GM23248 (cell line): ENCODE measurements at places on chromosomes 2 and 18. TPM values are rescaled to one million over a fixed set of nuclear protein-coding genes. Genes with fewer than 3 reads are reported as not detected.
A peak's percentile ranks its signal among the peaks of the same experiment; 100 is the strongest.

Gene CTAGE1
- total RNA-seq, result 0.11 TPM in 1 of 2 replicates, not detected in the other

DNA sequence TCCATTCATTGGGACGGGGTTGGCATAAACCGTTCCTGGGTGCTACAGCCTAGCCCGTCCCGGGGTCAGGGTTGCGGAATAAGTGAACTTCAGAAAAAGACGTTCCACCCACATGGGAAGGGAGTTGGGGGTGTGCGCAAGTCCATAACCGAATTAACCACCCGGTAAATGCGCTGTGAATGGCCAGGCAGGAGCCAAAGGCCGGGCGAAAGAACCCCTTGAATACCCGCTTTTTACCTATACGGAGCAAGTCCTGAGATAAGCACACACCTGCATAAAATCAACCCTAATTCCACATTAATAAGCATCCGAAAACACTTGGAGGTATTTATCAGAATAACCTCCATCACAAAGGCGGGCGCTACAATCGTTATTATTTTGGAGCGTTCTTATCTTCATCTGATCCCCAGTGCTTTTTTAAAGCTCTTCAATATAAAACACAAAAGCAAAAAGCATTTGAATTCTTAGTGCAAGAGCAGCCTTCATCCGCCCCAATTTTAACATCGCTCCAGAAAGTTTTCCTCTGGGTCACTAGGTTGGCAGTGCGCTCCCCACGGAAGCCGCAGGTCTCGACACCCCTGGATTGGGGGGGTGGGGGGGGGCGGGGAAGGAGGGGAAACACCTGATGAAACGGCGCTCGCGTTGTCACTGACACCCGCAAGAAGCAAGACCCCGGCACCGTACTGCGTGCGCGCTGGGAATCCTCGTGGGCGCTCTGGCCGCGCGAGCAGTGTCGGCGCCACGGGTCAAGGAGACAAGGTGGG is 1.2 kb downstream of the SATB2 start:
- peak overlapping the region; percentile 89 for H3K4me3 ChIP-seq
- H3K36me3 ChIP-seq, result 0 out of 2 replicates have a peak, but pooled peaks cover 6% of the 10 kb centered on the region
- no peaks in the 10 kb centered on the region for H3K27me3 ChIP-seq
- H3K4me1 ChIP-seq, result peaks cover 43% of the 10 kb centered on the region
- peak; percentile 34 for DNase-seq

GRCh38 chr18:64785686-64786085 is 636.8 kb upstream of the LINC00305 start:
- H3K27ac ChIP-seq, result no peak overlapping the region
- no peak for DNase-seq
- H3K4me3 ChIP-seq, result no peak overlapping the region
- H3K4me1 ChIP-seq, result no peaks in the 10 kb centered on the region
- no peaks in the 10 kb centered on the region for H3K27me3 ChIP-seq

Gene PARD6G
- total RNA-seq, result 0.22 TPM in 1 of 2 replicates, not detected in the other

- H3K4me3 ChIP-seq, result no peak overlapping the region
- no peaks in the 10 kb centered on the region for H3K36me3 ChIP-seq
- no peak overlapping the region for H3K27ac ChIP-seq
- DNase-seq, result no peak
- H3K27me3 ChIP-seq, result 0 out of 2 replicates have a peak, but pooled peaks cover under 1% of the 10 kb centered on the region
Observed at GRCh38 chr2:96412307-96413258, 77.0 kb downstream of the NCAPH start.
